Small intestine (tissue), 16 donors: ENCODE measurements at places on chromosomes 7 and 10. TPM values are rescaled to one million over a fixed set of nuclear protein-coding genes. Genes with fewer than 3 reads are reported as not detected.

- H3K4me1 ChIP-seq: no peaks in the 10 kb centered on the region
- DNase-seq: no peak
- no peak overlapping the region for H3K4me3 ChIP-seq
- no peaks in the 10 kb centered on the region for H3K36me3 ChIP-seq
These were observed 493.9 kb downstream of the HTR7 start for GRCh38 chr10:90363799-90364483.

GRCh38 chr10:48701941-48702340, 17.3 kb downstream of the WDFY4 start:
- no peaks in the 10 kb centered on the region for H3K4me1 ChIP-seq
- H3K4me3 ChIP-seq: no peak overlapping the region
- H3K27ac ChIP-seq: no peak overlapping the region
- no peak for DNase-seq
- H3K36me3 ChIP-seq: no peaks in the 10 kb centered on the region
- no peaks in the 10 kb centered on the region for H3K27me3 ChIP-seq

DNA sequence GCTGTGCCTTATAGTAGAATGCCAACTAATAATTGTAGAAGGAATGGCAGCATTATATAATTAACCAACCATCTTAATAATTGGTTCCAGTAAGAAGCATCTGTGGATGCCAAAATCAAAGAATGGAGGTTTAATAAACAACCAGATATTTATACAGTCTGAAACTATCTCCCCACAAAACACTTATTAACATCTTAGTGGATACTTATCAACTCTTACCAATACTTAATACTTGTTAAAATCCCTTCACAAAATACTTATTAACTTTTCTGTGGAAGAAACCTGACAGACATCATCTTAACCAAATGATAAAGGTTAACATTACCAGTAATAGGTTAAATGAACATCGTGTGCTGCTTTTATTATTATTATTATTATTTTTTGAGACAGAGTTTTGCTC, 29.1 kb upstream of the FAM107B start:
- no peaks in the 10 kb centered on the region for H3K4me1 ChIP-seq
- no peaks in the 10 kb centered on the region for H3K27me3 ChIP-seq
- no peaks in the 10 kb centered on the region for H3K36me3 ChIP-seq
- H3K4me3 ChIP-seq: no peak overlapping the region

- no peak overlapping the region for H3K27ac ChIP-seq
- no peaks in the 10 kb centered on the region for H3K36me3 ChIP-seq
- no peaks in the 10 kb centered on the region for H3K4me1 ChIP-seq
- no peaks in the 10 kb centered on the region for H3K27me3 ChIP-seq
- no peak for DNase-seq
These were observed 979.1 kb upstream of the C7orf33 start for GRCh38 chr7:147611431-147611830.

DNA sequence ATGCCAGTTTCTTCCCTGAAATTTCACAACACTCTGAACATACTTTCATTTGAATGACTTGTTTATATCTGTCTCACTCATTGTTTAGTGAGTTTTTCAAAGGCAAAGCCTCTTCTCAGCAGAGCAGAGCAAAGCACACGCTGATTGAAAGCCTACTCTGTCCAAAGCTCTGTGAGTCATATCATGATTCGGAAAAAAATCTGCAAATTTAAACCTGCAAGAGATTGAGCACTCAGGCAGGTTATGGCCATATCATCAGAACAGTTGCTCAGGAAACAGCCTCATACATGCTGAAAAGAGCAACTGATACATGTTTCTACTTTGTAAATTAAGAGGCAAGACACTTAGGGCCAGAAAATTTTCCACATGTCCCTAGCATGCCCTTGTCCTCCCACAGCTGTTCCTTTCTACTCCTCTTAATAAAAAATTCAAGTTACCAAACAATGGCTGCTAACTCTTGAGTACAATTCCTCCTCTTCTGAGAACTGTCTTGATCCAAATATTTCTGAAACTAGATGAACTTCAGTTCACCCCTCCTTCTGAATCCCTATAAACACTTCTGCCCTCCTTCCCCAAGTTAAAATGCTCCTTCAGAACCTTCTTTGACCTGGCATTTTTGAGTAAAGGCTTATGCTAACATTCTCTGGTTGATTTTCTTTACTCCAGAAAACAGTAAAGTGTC, 140.6 kb upstream of the HPS1 start:
- no peaks in the 10 kb centered on the region for H3K36me3 ChIP-seq
- H3K4me1 ChIP-seq: no peaks in the 10 kb centered on the region

DNA sequence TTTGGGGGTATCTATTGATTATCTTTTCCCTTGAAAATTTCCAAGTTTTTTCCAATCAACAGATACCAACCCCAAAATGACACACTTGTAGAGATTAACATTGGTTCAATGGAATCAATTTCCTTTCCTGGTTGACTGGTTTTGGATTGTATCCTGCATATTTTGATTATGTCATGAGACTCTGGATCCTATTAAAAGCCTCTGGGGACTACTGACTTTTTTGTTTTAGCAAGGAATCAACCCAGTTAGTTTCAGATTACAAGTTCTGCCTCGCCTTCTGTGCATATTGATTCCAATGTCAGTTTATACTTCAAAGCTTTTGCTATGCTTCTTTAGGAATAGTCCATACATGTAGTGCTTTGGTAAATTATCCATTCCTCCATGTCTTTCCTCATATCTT, 29.2 kb downstream of the COPG2 start:
- DNase-seq: no peak
- no peak overlapping the region for H3K27ac ChIP-seq
- H3K4me1 ChIP-seq: no peaks in the 10 kb centered on the region
- H3K36me3 ChIP-seq: no peaks in the 10 kb centered on the region
- no peaks in the 10 kb centered on the region for H3K27me3 ChIP-seq

- no peaks in the 10 kb centered on the region for H3K27me3 ChIP-seq
- peak overlapping the region; percentile 92 for H3K27ac ChIP-seq
- no peak overlapping the region for H3K4me3 ChIP-seq
- peaks cover 68% of the 10 kb centered on the region for H3K4me1 ChIP-seq
- DNase-seq: no peak
These were observed 3.6 kb downstream of the TSPAN14 start for GRCh38 chr10:80457554-80458262.

GRCh38 chr7:143391462-143392404, 10.6 kb downstream of the ZYX start:
- no peak for DNase-seq
- H3K4me1 ChIP-seq: peaks cover 2% of the 10 kb centered on the region
- no peaks in the 10 kb centered on the region for H3K27me3 ChIP-seq

DNA sequence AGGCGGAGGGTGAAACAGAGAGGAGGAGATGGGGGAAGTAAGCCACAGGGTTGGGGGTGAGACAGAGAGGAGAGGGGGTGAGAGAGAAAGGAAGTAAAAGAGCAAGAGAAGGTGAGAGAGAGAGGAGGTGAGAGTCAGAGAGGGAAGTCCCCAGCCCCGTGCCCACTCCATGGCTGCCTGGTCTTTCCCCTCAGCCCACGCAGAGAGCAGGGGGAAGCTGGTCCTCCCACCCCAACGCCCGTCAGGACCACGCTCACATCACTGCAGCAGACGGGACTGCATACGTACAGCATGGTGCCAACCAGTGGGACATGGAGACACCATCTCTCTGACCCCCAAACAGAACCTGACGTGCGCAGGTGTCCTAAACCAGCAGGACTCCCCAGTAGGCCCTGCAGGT, 12.1 kb upstream of the PDGFA start:
- H3K36me3 ChIP-seq: no peaks in the 10 kb centered on the region
- H3K27me3 ChIP-seq: no peaks in the 10 kb centered on the region
- no peak overlapping the region for H3K27ac ChIP-seq
- no peak for DNase-seq
- H3K4me3 ChIP-seq: no peak overlapping the region

GRCh38 chr7:88888684-88889083, 93.1 kb upstream of the TEX47 start:
- DNase-seq: no peak
- H3K4me1 ChIP-seq: no peaks in the 10 kb centered on the region
- no peaks in the 10 kb centered on the region for H3K36me3 ChIP-seq

DNA sequence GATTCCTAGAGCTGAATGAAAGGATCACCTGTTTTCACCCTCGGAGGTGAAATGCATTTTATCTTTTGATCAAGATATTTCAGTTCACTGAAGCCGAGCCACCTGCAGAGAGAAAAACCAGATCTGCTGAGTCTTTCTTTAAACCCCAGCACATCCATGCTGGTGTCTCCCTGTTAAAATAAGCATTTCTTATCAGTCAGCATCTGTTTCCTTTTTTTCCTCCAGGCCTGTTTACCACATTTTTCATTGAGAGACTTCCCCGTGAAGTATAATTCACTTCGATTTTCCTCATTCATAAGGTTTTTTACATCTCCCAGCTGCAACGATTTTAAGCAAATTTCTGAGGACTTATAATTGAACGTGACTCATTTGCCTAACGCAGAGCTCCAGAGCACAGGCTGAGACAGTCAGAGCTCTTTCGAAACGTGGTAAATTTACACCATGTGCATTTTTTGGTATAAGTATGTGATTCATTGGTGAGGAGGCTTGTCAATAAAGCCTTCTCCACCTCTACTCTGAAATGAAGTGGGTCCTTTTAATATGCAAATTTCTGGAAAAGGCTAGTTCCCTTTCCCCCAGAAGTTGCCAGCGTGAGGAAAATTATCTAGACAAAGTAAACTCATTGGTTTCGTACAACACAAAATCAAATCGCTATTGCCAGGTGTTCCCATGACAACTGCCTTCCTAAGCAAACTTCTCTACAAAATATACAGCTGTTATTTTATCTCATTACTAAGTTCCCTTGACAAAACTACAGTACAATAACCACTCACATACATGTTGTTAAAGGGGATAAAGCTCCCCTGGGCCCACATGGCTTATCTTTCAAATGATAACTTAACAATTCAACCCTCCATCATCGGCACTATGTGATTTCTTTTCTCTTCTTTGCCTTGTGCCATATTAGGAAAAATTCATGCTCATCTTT, 374.8 kb upstream of the AKR1E2 start:
- H3K36me3 ChIP-seq: no peaks in the 10 kb centered on the region
- H3K27ac ChIP-seq: no peak overlapping the region
- no peak overlapping the region for H3K4me3 ChIP-seq
- peaks cover 8% of the 10 kb centered on the region for H3K4me1 ChIP-seq
- DNase-seq: no peak

GRCh38 chr10:45580371-45581215, 92.0 kb downstream of the ZFAND4 start:
- H3K27me3 ChIP-seq: no peaks in the 10 kb centered on the region
- DNase-seq: peak; percentile 61
- no peaks in the 10 kb centered on the region for H3K36me3 ChIP-seq
- peaks cover 2% of the 10 kb centered on the region for H3K4me1 ChIP-seq
- H3K27ac ChIP-seq: peak overlapping the region; percentile 63

DNA sequence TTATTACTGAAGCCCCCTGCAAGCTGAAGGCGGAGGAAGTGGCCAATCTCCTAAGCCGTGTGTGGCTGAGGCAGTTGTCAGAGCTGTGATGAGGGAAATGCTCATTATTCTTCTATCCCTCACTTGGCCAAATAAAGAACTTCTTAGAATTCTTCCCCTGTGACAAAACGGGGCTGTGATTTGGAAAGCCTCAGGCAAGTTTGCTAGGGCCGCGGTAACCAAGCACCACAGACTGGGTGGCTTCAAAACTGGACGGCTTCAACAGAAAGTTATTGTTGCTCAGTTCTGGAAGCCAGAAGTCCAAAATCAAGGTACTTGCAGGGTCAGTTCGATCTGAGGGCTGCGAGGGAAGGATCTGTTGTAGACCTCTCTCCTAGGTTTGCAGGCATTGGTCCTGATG, 72.3 kb upstream of the STEAP1B start:
- H3K36me3 ChIP-seq: peaks cover 4% of the 10 kb centered on the region
- no peaks in the 10 kb centered on the region for H3K4me1 ChIP-seq
- H3K4me3 ChIP-seq: no peak overlapping the region
- DNase-seq: no peak
- no peak overlapping the region for H3K27ac ChIP-seq

DNA sequence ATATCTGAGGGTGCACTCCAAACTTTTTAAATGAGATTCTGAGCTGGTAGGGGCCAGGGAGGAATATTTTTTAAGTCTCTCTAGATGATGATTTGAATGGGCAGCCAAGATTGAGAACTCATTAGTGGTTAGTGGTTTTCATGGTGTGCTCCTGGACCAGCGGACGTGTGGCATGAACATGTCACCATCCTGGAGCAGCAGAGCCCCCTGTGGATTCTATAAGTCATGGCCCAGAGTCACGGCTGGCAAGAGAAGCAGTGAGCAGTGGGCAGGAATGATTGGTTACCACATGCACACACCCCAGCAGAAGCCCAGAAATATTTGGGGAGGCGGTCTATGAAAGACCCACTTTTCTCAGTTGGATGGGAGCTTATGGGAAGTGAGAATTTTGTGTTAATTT, 21.2 kb upstream of the UCN3 start:
- H3K4me3 ChIP-seq: no peak overlapping the region

GRCh38 chr7:137576481-137576880, 232.9 kb upstream of the PTN start:
- H3K36me3 ChIP-seq: no peaks in the 10 kb centered on the region
- no peak for DNase-seq
- H3K4me3 ChIP-seq: no peak overlapping the region
- no peak overlapping the region for H3K27ac ChIP-seq

DNA sequence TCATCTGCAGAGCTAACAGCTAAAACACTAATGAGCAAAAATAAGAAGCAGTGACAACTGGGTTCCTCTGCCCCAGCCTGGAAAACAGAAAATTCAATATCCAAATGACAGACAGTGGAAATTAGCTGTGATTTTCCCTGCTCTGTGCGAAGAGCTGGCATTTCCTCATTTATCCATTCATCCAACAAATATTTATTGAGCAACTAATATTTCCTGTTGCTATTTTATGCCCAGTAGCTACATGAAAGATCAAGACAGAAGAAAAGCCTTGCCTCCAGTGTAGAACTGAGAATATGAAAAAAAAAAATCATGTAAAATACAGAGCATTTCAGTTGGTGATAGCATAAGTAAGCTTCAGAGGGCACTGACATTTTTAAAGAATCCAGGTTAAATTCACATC, 140.9 kb downstream of the ABCA13 start:
- H3K4me1 ChIP-seq: no peaks in the 10 kb centered on the region
- no peaks in the 10 kb centered on the region for H3K27me3 ChIP-seq
- no peak overlapping the region for H3K27ac ChIP-seq
- H3K36me3 ChIP-seq: no peaks in the 10 kb centered on the region

GRCh38 chr7:27734583-27734982, 5.4 kb upstream of the TAX1BP1 start:
- peaks cover 2% of the 10 kb centered on the region for H3K4me1 ChIP-seq
- DNase-seq: no peak
- H3K27me3 ChIP-seq: no peaks in the 10 kb centered on the region
- no peaks in the 10 kb centered on the region for H3K36me3 ChIP-seq
- H3K27ac ChIP-seq: peak overlapping the region; percentile 75

Gene TLL2
- polyA plus RNA-seq: 0.46 TPM

Gene METTL27
- 0.94 TPM for polyA plus RNA-seq

Gene ZMIZ2
- 43.5 TPM for polyA plus RNA-seq

Gene PLXNA4
- 1.2 TPM for polyA plus RNA-seq

Gene MYPN
- polyA plus RNA-seq: 0.54 TPM

Gene SPDYE5
- not detected for polyA plus RNA-seq

Gene PRLHR
- polyA plus RNA-seq: 0.15 TPM

Gene PTN
- not detected for polyA plus RNA-seq
